NCI-H345 (cell line): ENCODE measurements at places on chromosomes 1 and 21.

GRCh38 chr1:192939440-192939839 lies 119.7 kb downstream of the UCHL5 start:
- no peak for DNase-seq

DNA sequence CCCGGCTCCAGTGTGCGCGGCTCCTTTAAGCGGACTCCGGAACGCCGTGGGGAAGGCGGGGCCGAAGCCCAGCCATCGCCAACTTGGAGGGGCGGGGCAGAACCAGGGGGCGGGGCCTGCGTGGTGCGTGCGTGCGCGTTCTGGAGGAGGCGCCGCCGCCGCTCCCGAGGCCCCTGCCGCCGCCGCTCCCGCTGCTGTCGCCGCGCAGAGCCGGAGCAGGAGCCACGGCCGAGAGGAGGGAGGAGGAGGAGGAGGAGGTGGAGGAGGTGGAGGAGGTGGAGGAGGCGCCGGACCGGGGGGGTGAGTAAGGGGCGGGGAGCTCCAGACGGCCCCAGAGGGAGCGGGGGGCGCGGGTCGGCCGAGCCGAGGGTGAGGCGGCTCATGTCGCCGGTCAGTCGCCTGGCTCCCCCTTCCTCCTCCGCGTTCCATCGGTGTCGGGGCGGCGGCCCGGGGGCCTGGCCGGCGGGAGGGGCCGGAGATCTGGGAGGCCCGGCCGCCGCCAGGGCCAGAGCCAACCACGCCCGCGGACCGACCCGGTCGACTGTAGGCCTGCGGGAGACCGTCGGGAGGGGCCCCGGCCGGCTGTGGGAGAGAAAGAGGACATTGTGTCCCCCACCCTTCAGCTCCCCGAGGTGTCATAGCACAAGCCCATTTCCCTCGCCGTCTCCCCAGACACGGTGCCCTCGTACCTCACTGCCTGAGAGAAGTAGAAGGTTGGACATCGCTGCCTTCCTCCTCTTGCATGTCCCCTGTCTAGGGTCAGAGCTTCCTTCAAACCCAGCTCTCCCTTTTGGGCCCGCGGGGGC lies at the start of gene RAP1A:
RAP1A (plus strand) TSS at position 155 of the 806 bp plus-strand sequence. CDS start 71,572 bp downstream, outside the sequence.
- peak; percentile 94 for DNase-seq

- peak; percentile 9 for DNase-seq
Measured at GRCh38 chr1:28329395-28330153, 734 bp downstream of the MED18 start.

- no peak for DNase-seq
Measured at GRCh38 chr21:44088401-44088780, 18.8 kb upstream of the PWP2 start.

DNA sequence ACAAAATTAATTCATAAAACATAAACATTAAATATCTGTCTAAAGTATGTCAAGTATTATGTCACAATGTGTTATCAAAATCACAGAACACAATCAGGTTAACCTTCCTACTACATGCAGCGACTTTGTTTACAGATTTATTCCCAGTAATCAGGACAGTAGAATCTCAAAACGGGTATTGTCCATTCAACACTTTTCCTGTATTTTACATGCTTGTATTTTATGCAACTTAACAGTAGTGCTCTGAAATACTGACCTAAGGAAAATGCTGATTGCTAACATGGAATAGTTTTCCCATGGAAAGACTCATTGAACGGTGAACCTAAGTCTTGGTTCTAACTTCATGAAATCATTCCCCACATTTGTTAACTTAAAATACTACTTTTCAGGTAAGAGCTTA lies 2.3 kb downstream of the SERBP1 start:
- DNase-seq, result no peak

DNA sequence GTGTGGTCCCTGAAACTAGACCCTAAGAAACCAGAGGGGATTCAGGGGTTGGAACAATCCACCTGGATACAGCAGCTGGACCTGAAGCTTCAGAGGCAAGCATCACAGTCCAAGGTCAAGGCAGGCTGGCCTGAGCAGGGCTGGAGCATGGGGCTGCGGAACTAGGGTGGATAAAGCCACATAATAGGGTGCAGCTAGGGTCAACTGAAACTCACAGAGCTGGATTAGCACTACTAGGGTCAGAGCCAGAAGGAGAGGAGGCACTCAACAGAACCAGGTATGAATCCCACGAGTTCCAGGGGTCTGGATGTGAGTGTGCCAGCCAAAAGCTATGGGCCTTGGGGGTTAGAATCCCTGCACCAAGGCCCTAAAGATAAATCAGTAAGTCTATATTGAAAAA lies 231.0 kb upstream of the KIAA0040 start:
- DNase-seq, result no peak

- DNase-seq, result no peak
Measured at GRCh38 chr1:53822931-53823330, 15.2 kb downstream of the NDC1 start.
